ENCODE measurements at places on chromosomes 5 and 9.

DNA sequence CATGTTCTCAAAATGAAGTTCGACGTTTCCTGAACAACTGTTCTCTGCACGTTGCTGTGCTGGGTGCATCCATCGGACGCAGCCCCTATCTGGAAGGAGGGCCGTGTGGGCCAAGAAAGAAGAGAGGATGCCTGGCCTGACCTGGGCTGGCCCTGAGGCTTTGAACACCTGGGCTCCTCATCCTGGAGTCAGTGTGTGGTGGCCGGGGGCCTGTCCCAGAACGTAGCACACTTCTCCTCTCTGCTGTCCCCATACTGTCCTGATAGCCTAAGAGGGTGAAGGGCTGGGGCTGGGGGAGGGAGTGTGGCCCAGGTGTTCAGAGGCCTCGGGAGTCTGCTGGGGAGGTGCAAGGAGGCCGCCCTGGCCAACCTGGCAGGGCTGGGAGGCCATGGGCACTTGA is 21.5 kb downstream of the COL5A1 start:
- no peak for DNase-seq

DNA sequence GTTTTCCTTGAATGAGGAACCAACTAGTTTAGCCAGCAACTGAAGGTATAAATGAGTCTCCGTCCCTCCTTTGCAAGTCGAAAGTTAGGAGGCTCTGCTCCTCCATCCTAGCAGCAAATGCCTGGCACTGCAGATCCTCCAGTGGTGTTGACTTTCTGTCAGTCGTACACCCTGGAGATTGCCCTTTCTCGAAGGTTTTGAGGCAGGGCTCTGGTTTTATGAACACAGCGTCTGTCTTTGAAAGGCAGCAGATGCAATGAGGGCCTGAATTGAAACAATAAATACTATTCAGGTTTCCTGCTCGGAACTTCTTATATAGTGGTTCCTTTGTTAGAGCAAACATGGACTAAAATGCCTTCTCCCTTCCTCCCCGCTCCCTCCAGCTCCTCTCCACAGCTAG is 284.0 kb downstream of the TMEM38B start:
- DNase-seq: no peak

DNA sequence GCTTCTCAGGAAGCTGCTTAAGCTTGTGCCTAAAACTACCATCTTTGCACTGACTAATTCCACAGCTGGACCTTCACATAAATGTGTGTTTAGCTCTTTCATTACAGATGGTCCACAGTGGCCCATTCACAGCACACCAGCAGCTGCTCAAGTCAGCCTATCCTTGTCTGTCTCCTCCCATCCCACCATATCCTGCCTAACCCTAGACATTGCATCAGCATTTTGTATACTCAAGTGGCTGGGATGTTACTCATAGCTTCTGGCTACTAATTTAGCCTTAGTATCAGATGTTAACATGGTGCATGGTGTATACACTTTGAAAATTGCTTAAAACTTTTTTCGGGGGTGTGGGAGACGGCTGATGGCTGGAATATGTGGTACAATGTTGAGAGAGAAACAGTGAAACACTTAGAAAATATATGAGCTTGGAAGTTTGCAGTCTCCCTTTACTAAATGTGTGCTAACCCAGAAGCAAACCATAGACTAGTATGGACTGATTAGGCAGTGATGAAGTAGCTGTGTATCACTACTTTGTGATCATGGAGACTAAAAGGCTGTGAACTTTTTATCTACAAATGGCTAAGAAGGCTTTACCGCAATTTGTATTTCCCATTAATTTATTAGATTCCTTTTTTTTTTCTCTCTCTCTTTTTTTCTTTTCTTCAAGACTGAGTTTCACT is 83.1 kb downstream of the JMY start:
- DNase-seq: peak; percentile 45

GRCh38 chr9:134607971-134608370 is 33.6 kb upstream of the COL5A1 start:
- DNase-seq: no peak

GRCh38 chr9:132006677-132007370 is 72.8 kb downstream of the MED27 start:
- DNase-seq: no peak

All from SW480 (cell line).